Tongue (tissue), 3 donors: ENCODE measurements at places on chromosomes 11 and 22. TPM values are rescaled to one million over a fixed set of nuclear protein-coding genes. Genes with fewer than 3 reads are reported as not detected.

DNA sequence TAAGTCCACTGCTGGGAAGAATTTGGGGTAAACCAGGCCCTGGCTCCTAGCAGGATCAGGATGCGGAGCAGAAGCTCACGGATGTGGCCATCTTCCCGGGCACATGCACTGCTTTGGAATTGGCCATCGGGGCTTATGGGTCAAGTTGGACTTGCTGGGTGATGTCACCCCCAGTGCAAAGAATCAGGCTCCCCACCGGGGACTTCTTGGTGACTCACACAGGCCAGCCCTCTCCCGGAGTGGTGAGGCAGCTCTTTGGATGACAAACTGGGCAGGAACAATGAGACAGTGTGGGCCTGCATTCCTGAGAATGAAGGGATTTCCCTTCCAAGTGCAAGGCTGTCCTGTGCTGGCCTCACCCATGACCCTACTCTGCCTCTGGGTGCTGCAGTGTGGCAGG, 128.8 kb upstream of the ANO1 start:
- no peak for DNase-seq

GRCh38 chr11:97717922-97718321, 1302.8 kb upstream of the CNTN5 start:
- DNase-seq, result no peak

- no peak for DNase-seq
Measured at GRCh38 chr22:39501644-39502108, 414 bp upstream of the MIEF1 start.

DNA sequence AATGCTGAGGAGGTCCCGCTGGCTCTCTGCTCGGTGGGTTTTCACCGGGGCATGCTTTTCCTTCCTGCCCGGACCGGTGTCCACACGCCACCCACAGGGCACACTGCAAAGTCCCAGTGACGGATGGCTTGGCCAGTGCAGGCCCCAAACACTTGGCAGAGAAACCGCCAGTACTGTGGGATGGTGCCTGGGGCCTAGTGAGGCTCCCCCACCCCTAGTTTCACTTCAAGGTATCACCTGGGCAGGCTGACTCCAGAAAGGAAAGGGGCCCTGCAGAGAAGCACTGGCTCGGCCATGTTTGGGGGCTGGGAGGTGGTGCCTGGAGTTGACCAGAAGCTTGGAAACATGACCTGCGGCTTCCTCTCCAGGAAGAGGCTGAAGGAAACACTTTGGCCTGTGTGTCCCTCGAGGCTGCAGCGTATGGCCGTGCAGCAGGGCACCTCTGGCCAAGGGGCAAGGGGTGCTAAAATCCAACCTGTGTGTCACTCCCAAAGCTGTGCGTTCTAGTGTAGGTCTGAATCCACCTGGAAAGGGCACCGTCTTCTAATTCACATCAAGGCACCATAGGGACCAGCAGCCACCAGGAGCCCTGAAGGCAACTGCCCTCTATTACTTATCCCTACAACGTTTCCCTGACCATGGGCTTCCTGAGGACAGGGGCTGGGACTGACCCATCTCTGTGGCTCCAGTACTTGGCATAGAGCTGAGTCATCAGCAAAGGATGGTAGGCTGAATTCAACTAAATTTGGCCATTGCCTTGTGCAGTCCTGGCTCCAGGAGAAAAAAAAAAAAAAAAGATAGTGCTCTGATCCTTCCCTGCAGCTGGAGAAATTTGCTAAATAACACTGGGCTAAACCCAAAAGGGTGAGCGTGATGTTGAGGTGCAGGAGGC, 22.6 kb downstream of the TPBGL start:
- DNase-seq, result no peak

DNA sequence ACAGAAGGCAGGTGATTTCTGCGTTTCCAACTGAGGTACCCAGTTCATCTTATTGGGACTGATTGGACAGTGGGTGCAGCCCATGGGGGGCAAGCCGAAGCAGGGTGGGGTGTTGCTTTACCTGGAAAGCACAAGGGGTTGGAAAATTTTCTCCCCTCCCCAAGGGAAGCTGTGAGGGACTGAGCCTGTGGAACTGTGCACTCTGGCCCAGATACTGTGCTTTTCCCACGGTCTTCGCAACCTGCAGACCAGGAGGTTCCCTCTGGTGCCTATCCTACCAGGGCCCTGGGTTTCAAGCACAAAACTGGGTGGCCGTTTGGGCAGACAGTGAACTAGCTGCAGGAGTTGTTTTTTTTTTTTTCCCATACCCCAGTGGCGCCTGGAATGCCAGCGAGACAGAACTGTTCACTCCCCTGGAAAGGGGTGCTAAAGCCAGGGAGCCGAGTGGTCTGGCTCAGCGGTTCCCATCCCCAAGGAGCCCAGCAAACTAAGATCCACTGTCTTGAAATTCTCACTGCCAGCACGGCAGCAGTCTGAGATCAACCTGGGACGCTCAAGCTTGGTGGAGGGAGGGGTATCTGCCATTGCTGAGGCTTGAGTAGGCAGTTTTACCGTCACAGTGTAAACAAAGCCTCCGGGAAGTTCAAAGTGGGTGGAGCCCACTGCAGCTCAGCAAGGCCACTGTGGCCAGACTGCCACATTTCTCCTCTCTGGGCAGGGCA, 97.2 kb downstream of the JRKL start:
- peak; percentile 12 for DNase-seq

DNA sequence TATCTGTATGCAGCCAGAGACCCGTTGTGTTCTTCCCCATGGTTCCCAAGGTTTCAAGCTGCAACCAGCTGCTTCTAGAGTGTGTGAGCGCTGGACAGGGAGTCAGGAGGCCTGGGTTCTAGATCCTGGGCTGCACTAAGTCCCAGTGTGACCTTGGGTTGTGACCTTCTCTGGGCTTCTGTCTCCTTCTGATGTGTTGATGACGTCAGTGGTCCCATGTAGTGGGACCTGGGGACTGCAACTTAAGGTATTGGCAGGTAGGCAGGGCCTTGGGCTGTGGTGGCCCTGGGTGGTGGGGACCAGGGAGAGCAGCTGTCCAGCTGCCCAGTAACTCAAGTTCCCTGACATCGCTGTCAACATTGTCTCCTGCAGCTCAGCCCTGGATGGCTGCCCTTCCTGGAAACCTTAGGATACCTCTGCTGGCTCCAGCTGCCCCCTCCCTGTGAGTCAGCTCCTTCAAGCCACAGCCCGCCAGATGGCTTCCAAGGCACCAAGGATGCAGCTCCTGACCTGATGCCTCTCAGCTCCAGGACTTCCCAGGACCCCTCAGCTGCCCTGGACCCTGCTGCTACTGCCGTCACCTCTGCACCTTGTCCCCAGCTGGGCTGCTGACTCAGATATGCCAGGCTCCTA, 1.3 kb upstream of the PVALB start:
- no peak for DNase-seq

- DNase-seq, result no peak
Measured at GRCh38 chr11:133524488-133524887, 7.8 kb downstream of the OPCML start.

DNA sequence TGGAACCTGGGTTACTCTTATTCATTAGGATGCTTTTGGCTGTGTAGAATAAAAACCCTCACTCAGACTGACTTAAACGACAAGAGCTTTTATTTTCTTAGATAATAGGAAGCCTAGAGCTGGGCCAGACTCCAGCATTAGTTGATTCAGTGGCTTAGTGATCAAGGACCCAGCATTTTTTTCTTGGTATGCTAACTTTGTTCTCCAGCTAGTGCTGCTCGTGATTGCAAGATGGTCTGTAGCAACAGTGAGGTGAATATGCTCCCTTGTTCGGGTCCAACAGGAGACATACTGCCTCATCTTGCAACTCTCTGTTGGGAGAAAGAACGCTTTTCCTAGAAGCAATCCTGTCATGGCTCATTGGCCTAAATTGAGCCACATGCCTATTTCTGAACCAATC, 33.4 kb downstream of the INSC start:
- no peak for DNase-seq

DNA sequence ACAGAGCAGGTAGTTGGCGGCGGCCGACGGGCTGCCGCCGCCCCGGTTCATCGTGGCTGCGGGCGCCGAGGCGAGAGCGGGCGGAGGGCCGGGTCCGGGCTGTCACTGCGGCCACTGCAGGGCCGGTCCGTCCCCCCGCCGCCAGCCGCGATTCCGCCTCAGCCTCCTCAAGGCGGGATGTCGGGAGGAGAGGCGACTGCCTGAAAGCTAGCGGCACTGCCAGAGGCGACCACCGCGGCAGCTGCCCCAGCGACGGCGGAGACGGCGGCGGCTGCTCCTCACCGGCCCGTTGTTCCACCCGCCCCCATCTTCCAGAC, 234 bp downstream of the SESN3 start:
- no peak for DNase-seq

- DNase-seq, result no peak
Measured at GRCh38 chr11:112302226-112302868, 41.7 kb upstream of the PLET1 start.

DNA sequence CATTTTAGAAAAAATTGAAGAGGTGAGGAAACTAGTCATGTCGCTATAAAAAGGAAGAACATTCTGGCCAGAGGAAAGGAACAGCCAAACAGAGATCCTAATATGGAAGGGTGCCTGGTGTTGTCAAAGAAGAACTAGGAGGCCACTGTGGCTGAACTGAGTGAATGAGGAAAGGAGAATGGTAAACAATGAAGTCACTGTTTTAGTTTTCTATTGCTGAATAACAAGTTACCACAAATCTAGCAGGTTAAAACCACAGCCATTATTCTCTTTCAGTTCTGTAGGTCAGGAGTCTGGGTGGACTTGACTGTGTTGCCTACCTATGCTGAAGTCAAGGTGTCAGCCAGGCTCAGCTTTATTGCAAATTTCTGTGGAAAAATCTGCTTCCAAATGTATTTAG, 549.3 kb upstream of the CCDC90B start:
- DNase-seq, result no peak

DNA sequence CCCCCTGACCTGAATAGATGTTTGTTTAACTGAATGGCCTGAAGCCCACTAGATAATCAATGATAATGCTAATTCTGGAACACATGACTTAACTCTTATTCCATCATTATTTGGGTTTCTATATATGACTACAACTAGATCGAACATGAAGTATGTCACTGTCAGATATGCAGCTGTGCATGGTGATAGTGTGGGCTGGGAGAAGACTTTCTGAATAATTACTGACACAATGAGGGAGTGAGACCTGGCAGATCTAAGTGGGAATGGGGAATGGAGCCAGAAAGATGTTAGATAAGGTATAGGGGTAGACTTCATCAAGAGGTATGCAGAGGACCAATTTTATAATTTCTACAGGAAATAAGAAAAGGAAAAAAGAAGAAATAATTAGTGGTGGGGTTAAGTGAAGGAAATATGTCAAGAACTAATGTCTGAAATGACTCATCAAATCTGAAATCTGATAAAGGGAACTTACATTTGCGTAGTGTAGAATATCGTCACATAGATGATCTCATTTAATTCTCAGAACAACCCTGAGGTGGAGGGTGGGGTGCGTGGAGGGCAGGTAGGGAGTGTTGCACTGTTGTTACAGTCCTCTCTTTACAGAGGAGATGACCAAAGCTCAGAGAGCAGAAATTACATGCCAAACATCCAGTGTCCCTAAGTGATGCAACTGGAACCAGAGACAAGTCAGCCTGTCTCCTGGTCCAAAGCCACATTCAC, 68.2 kb upstream of the EED start:
- no peak for DNase-seq

DNA sequence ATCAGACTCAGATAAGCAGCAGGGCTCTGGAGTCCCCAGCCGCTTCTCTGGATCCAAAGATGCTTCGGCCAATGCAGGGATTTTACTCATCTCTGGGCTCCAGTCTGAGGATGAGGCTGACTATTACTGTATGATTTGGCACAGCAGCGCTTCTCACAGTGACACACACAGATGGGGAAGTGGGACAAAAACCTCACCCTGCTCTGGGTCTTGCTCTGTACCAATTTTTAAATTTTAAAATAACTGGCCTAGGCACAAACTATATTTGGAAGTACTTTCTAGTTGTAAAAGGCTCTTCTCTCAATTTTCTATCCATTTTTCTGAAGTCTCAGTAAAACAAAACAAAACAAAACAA, 131.7 kb downstream of the VPREB1 start:
- no peak for DNase-seq

- DNase-seq, result peak; percentile 56
Measured at GRCh38 chr11:3169255-3170043, 4.3 kb upstream of the OSBPL5 start.

GRCh38 chr22:38950527-38951295, 6.7 kb upstream of the APOBEC3A start:
- no peak for DNase-seq

GRCh38 chr11:100269516-100269915, 417.6 kb upstream of the ARHGAP42 start:
- DNase-seq, result no peak

- DNase-seq, result peak; percentile 82
Measured at GRCh38 chr11:95711162-95711944, 78.2 kb downstream of the FAM76B start.

GRCh38 chr22:19942157-19943081, 801 bp upstream of the TXNRD2 start:
- peak; percentile 81 for DNase-seq

- DNase-seq, result peak; percentile 94
Measured at GRCh38 chr11:112881461-112881860, 79.8 kb upstream of the NCAM1 start.

GRCh38 chr22:19887256-19887985, 32.7 kb upstream of the GNB1L start:
- DNase-seq, result no peak

GRCh38 chr11:2186669-2187279, 15.2 kb upstream of the TH start:
- peak; percentile 63 for DNase-seq

DNA sequence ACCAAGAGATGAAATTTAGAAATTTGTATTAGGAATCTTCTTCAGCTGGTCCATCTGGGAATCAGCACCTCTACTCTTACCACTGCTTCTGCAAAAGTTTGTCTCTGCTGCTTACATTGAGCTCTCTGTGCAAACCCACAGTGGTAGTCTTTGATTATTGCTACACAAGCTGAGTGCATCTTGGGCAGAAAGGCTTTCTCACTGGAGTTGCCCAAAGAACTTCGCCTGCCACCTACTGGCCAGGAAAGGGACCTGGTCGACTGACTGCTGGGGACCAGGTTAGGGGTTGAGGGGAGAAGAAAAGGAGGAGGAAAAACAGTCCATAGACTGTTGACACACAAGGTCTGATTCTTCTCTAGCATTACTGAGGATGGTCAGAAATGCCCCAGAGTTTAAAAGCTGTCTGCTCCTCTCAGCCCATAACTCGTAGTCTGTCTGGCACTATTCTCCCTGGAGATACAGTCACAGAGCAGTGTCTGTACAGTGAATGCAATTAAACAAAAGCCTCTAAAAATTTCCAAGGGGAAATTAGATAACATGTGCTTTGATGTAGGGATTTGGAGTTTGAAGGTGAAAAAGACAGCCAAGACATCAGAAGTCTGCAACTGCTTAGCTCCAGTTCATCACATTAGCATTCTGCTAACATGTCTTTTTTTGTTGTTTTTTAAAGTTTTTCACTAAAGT, 215.0 kb upstream of the CTSC start:
- DNase-seq, result peak; percentile 17

GRCh38 chr11:112016088-112016764, 9.0 kb upstream of the DLAT start:
- no peak for DNase-seq

The MOV10L1 gene
- total RNA-seq, result 1.0 TPM

The SLC22A25 gene
- total RNA-seq, result not detected

The OR56A3 gene
- total RNA-seq, result not detected

The CWF19L2 gene
- 28.7 TPM for total RNA-seq

The WNT11 gene
- total RNA-seq, result 28.0 TPM

The GLYAT gene
- not detected for total RNA-seq

The KCTD14 gene
- total RNA-seq, result 2.9 TPM

The MTMR3 gene
- 68.2 TPM for total RNA-seq

The SMTNL1 gene
- total RNA-seq, result 107 TPM

The MYRF gene
- total RNA-seq, result 1.4 TPM

The ELMOD1 gene
- 3.2 TPM for total RNA-seq
